ENCODE measurements at places on chromosomes 7 and 10.

DNA sequence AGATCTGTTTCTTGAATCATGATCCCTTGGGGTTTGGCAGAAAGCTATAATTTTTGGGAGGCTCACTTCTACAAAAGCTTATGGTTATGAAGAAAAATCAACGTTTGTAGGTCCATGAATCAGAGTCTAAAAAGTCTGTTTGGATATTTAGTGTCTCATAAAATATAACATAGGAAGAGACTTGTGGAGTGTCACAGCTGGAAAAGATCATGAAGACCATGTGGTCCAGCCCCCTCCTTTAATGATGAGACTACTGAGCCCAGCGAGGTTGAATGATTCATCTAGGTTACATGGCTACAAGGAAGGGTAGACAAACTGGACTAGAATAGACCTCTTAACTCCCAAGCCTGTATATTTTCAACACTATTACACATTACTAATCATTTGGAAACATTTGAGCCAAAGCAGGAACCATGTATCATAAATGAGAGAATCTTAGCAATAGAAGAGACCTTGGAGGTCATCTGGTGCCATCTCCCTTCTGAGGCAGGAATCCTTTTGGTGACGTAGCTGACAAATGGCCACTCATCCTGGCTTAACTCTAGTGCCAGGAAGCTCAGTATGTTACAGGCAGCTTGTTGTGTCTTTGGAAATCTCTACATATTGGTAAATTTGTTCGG lies 152.5 kb downstream of the CREB5 start:
- DNase-seq, result no peak

GRCh38 chr7:51545131-51545530 lies 228.5 kb upstream of the COBL start:
- no peak for DNase-seq

- DNase-seq, result no peak
Measured at GRCh38 chr7:134514106-134514505, 13.3 kb upstream of the AKR1B10 start.

DNA sequence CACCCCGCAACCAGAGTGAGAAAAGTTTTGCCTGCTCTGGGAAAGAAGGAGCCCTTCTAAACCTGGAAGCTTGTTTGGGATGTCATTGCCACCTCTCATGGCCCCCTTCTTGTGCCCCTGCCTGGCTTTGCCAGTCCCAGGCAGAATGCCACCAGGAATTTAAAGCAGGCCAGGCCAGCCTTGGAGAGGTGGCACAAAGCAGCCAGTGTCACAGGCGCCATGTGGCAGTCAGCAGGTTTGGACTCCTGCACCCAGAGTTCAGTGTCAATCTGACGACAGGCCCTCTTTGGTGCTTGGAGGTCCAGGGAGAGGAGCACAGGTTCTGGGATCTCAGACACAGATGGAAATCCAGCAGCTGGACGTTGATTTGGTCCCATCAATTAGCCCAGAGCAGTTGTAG lies 12.7 kb downstream of the HK1 start:
- no peak for DNase-seq

- DNase-seq, result no peak
Measured at GRCh38 chr10:95877881-95878280, 29.9 kb upstream of the CC2D2B start.

GRCh38 chr7:137578541-137578940 lies 235.0 kb upstream of the PTN start:
- no peak for DNase-seq

GRCh38 chr7:55574051-55574717 lies 1.9 kb upstream of the VOPP1 start:
- no peak for DNase-seq

Measured in amniotic epithelial cell (primary cell).